ENCODE measurements at places on chromosomes 4 and X.

DNA sequence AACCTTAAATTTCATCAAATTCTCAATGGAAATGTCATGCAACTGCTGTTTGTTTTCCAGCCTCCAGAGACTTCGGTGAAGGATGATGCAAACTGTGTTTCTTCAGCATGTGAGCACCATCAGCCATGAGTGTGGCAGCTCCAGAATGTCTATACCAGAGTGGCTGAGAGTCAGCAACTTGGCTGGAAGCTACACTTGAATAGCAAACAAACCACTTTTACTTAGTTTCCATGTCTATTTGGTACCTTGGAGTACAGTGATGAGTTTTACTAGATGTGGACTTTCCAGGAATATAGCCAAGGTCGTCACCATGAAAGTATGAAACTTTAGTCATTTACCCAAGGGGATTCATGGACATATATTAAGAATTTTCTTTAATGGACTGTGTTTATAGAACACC lies 4.3 kb upstream of the IL21 start:
- no peak for DNase-seq

- peak; percentile 38 for DNase-seq
Observed at GRCh38 chrX:136822337-136823095, 41.8 kb upstream of the ARHGEF6 start.

DNA sequence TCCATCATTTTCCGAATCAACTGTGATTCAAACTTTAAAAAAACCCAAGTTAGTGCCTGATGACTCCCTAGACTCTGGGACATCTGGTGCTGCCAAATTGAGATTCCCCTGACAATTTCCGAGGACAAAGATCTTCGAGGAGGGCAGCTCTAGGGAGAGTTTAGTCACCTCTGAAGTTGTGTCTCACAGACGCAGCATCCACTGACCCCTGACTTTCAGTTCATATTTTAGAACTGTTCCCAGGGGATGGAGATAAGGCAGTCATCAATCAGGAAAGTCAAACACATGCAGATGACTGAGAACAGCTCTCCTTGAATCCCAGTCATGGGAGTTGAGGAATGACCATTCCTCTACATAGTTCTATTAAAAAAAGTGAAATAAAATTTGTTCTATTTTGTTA lies 643.9 kb downstream of the TRIML1 start:
- peak; percentile 1 for DNase-seq

DNA sequence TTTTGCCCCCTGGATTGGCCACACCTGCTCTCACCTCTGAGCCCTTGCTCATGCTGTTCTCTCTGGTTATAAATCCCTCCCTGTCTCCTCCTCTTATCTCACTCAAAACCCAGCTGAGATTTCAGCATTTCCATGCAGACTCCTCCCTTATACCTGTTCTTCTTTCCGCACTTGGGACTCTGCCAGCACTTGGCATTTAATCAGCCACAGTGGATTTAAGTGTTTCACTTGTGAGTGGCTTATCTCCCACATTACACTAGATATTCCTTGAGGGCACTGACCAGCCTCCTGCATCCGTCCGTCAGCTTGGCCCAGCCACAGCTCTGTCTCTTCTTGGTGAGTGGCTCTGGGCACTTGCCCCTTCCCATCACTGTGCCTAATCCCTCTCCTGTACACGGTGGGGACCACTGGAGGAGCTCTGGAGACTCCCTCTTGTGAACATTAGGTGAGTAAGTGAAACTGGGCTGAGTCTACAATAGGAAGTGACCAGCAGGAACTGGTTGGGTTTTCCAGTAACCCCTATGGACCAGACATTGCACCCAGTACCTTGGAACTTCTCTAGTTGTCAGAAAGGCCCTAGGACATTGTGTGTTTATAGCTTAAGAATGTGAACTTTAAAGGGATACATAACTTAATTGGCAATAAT lies 19.9 kb downstream of the FGFBP1 start:
- peak; percentile 51 for DNase-seq

- no peak for DNase-seq
Observed at GRCh38 chr4:87965501-87965975, 10.0 kb upstream of the SPP1 start.

DNA sequence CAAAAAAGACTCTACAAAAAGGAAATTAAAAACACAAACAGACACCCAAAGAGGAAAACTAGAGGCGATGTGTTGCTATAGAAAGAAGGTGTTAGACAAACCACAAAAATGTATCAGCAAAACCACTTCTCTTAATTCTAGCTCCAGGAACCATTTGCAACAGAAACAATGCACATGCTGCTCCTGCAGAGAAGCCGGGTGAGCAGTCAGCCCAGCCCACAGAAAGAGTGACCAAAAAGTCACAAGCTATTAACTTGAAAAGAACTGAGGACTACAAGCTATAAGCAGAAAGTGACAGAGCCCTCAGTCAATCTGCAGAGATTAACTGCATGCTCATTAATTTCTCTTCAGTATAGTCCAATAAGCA lies 96.2 kb upstream of the KLHL13 start:
- DNase-seq: no peak

DNA sequence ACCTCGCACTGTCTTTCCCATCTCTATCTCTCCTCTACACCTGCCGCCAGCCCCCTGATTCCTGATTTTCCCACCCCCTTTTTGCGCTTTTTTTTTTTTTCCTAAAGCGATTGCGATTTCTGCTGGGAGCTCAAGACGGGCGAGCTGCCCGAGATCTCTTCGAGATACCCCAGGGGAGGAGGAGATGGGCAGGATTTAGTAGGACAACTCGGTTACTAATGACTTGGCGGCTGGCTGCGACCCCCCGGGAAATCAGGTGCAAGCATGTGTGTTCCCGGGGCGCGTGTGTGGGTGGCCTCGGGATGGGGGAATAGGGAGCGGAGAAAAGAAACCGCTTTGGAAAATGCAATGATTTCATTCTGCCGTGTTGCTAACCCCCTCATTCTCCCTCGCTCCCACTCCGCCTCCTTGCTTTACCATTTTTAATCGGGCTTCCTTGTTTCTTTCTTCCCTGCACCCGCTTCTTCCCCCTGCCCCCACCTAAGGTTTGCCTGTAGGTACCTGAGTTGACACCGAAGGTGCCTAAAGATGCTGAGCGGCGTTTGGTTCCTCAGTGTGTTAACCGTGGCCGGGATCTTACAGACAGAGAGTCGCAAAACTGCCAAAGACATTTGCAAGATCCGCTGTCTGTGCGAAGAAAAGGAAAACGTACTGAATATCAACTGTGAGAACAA lies 4.4 kb downstream of the SLITRK2 start:
- DNase-seq: no peak

DNA sequence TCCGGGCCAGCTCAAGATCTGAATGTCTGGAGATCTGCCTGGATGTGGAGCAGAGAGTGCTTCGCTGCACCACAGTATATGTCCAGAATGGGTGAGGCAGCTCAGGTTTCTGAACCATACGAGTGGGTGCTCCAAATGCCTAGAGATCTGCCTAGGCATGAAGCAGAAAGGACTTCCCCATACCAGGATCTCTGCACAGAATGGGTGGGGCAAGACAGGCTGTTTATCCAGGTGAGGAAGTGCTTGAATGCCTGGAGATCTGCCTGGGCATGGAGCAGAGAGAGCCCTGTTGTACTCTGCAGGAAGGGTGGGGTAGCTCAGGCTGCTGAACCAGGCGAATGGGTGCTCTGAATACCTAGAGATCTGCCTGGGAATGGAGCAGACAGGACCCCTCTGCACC lies 45.4 kb upstream of the MAGEC2 start:
- DNase-seq: no peak

- DNase-seq: no peak
Observed at GRCh38 chrX:361231-362145, 25.2 kb downstream of the PPP2R3B start.

- DNase-seq: no peak
Observed at GRCh38 chr4:5162909-5163508, 111.7 kb downstream of the STK32B start.

DNA sequence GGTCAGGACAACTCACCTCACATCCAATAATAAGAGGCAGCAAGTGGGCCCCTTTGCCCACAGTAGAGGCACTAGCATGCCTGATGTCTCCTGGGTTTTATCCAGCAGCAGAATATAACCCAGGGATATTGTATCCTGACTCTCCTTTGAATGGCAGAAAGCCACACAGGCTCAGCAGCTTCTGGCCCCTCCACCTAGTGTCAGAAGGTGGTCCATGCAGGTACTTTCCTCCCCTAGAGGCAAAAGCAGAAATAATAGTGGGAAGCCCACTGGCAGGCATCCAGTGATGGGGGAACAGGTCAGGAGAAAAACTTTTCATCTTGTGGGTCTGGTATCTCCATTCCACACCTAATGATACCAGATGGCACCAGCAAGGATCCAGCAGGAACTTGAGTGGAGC lies 75.5 kb upstream of the IRS4 start:
- DNase-seq: no peak

- peak; percentile 94 for DNase-seq
Observed at GRCh38 chr4:40887764-40888131, 138.0 kb downstream of the NSUN7 start.

DNA sequence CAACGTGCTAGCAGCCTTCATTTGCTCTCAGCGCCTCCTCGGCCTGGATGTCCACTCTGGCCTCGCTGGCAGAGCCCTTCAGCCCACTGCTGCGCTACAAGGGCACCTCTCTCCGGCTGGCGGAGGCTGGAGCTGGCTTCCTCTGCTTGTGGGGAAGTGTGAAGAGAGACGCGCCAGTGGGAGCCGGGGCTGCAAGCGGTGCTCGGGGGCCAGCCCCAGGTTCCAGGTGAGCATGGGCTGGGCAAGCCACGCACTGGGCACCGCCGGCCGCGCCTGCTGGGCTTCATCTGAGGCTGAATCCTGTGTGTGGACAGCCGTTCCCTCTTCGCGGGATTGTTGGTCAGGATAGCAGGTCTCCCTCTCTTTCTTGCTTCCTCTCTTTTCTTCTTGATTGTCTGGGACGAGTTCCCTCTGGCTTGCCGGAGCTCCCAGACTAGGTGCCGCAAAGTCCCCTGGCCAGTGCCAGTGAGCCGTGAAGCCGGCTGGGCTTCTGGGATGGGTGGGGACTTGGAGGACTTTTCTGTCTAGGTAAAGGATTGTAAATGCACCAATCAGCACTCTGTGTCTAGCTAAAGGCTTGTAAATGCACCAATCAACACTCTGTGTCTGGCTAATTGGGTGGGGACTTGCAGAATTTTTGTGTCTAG lies 165.0 kb downstream of the HEPH start:
- DNase-seq: no peak

DNA sequence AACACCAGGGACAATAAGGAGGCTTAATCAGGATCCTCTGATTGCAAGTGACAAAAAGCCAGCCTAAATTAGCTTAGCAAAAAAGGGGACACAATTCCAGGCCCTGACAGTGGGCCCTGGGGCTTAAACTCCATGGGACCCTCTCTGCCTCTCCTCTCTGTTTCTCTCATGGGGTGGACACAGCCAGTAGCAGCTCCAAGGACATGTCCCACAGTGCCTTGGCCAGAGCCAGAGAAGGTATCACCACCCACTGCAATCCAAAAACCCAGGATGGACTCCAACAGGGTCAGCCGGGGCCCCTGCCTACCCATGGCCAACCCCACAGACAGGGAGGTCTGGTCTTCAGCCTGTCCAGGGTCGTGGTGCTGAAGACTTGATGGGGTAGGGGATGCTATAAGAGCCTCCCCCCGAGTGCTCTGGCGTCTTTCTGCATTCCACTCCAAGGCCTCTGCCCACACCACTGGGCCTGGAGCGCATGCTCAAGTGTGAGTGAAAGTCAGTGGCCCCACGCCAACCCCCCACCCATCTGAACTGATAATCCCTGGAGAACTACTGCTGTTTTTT lies 19.7 kb upstream of the PPP2R2C start:
- no peak for DNase-seq

DNA sequence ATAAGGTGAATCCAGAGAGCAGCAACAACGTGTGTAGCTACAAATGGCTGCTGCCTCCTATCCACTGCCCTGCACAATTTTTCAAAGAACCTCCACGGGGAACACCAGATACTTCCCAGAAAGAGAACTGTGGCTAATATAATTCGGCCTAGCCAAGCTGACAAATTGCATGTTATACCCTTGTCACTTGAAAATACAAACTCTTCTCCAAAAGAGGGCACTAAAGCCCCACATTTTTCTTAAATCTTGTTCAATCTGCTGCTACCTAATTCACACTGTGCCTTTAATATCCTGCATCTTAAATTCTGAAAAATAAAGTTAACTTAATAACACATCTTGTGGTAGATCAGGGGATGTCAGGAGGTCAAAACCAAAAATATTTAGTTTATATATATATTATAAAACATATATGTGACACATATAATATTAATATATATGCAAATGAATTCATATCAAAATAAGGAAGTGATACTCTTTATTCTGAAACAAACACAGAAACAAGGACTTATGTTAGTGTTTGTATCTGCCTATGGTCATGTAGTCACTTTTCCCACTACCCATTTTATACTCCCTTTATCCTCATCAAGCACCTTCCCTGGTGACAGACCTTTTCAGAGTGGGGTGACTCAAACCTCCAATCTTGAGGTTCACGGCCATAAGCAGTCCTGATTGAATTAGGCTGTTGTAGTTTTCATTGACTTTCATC lies 24.1 kb downstream of the CT45A1 start:
- DNase-seq: no peak

- no peak for DNase-seq
Observed at GRCh38 chr4:169634975-169635374, 14.6 kb downstream of the CLCN3 start.

DNA sequence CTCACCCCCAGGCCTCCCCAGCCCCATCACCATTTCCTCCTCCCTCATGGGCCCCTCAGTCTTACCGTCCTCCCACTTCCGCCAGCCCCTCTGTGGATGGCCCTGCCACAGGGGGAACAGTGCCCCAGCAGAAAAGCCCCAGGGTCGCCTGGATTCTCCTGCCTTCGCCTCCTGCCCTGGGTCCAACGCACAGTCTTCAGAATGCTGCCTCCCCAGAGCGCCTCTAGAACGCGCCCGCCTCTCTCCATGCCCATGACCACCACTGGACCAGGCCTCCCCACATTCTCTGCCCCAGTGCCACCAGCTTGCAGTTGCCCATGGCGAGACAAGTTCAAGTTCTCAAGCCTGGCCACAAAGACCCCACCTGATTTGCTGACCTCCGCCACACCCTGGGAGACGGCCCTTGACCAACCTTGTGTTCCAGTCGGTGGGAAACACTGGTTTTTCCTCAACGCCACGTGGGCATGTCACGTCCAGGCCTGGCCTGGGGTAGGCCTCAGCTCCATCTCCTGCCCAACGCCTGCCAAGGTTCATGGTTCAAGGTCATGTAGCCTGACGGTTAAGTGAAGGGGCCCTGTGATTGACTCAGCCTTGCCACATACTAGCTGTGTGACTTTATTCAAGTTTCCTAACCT lies 634 bp upstream of the PLXNB3 start:
- DNase-seq: no peak

- DNase-seq: no peak
Observed at GRCh38 chr4:2045518-2045951, 13.6 kb upstream of the NAT8L start.

Measured in amniotic epithelial cell (primary cell).